ENCODE measurements at places on chromosomes 16 and 17.

- no peak for DNase-seq
Measured at GRCh38 chr17:66604376-66604775, 230.5 kb upstream of the CACNG5 start.

- DNase-seq: no peak
Measured at GRCh38 chr16:87367529-87367928, 16.0 kb downstream of the FBXO31 start.

DNA sequence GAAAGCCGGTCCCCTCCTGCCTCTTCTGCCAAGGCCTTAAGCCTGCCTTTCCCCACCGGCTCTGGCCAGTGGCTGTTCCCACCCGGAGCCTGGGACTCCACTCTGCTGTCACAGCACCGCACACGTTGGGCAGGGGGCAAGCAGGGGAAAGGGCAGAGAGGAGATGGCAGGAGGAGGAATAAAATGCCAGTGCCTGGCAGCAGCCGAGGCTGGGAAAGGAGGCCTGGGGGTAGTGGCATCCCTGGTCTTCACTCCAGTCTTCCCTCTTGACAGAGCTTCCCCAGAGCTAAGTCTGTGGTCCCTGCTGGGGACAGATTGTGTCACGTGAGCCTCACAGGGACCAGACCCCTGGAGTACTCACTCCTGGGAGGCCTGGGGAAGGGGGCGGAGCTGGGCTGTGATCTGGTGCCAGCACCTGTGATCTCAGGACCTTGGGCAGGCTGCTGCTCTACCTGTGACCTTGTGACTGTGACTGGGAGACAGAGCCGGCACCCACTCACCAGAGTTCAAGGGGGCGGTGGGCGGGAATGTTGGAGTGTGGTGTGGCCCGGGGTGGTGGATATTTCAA is 97.2 kb upstream of the GSE1 start:
- DNase-seq: no peak

GRCh38 chr16:86306811-86307513 is 203.4 kb upstream of the FOXF1 start:
- no peak for DNase-seq

- DNase-seq: peak; percentile 87
Measured at GRCh38 chr17:27805520-27806146, 5.3 kb upstream of the NOS2 start.

- DNase-seq: no peak
Measured at GRCh38 chr17:17893801-17894644, 57.2 kb upstream of the SREBF1 start.

DNA sequence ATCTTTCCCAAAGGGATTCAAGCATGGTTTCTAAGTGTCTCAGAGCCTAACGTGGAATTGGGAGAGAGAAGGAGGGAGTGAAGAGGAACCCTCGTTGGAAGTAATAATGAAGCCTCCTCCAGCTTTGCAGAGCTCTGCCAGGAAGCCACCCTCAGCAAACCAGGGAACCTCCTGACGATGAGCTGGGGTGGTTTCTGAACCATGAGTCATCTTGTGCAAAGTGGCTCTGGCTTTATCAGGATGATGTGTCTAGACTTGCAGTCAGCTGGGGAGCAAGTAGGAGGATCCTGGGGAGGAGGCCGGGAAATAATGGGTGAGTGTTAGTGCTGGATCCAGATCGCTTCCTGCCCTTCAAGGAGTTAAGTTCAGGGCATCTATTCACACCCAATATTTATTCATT is 191.7 kb upstream of the RBFOX1 start:
- no peak for DNase-seq

DNA sequence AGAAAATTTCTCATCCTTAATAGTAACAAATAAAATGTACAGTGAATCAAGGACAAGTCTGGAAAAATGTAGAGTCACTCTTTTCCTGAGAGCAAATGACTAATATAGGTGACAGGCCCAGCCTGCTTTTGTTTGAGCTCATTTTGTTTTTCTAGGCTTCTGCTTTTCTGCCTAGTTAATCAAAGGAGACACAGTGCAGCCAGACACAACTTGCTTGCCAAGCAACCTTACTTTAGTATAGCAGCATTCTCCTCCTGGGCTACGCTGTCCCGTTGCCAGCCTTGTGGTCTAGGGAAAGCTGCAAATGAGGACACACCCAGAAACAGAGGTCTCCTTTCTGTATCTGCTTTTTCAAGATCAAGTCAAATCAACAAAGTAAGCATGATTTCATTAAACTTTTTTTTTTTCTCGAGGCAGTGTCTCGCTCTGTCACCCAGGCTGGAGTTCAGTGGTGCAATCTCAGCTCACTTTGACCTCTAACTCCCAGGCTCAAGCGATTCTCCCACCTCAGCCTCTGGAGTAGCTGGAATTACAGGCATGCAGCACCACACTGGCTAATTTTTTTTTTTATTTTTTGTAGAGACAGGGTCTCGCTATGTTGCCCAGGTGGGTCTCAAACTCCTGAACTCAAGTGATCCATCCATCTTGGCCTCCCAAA is 17.2 kb downstream of the GINS3 start:
- no peak for DNase-seq

GRCh38 chr16:30761427-30761927 is 385 bp downstream of the CFAP119 start:
- peak; percentile 59 for DNase-seq

GRCh38 chr16:81467815-81468214 is 23.2 kb downstream of the CMIP start:
- DNase-seq: no peak

- DNase-seq: no peak
Measured at GRCh38 chr17:63528183-63528582, 5.0 kb downstream of the KCNH6 start.

- DNase-seq: no peak
Measured at GRCh38 chr16:46833460-46833800, 2.5 kb upstream of the C16orf87 start.

- no peak for DNase-seq
Measured at GRCh38 chr17:80270104-80270503, 9.5 kb downstream of the RNF213 start.

GRCh38 chr16:23635958-23636357 is 5.2 kb downstream of the PALB2 start:
- DNase-seq: no peak

DNA sequence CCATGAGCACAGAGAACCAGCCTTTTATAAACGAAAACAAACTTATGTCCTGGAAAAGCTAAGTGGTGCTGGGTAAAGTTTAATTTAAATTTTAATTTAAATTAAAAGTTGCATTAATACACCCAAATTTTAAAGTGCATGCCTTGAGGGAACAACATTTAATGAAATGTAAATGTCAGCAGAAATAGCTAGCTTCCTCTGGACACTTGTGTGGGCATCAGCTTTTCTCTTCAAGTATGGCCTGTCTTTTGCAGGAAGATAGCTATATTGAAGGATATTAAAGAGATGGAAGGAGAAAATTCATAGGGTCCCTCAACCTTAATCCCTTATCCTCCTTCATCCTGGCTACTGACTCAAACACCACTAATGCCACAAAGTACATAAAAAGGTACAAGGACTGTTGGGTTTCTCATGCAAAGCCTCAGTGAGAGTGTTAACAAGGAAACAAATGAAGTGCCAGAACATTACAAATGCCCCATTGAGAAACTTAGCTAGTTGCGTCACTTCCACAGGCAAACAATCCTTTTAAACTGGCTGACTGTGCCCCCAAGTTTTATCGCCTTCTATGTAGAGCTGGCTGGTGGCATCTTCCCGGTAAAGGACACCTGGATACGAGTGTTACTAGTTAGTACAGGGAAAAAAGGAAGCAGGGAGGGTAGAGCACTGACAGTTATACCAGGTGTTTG is 14.1 kb downstream of the PHF12 start:
- no peak for DNase-seq

- DNase-seq: no peak
Measured at GRCh38 chr16:18803569-18804462, 2.5 kb upstream of the ARL6IP1 start.

DNA sequence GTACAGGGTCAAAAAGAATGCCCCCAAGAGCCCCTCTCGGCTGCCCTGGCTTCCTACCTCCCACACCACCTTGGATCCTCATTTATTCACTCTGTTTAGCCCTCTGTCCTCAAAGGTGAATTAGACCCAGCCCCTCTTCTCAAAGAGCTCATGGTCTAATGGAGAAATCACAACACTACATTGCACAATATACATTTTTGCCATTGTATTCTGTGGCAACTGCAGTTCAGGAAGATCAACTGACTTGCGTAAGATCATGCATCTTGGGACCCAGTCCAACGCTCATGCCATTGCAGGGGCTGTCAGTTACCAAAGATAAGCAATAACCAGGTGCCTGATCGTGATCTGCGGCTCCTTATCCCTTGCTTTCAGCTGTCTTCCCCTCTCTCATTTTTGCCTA is 1.4 kb downstream of the KRT38 start:
- DNase-seq: no peak

DNA sequence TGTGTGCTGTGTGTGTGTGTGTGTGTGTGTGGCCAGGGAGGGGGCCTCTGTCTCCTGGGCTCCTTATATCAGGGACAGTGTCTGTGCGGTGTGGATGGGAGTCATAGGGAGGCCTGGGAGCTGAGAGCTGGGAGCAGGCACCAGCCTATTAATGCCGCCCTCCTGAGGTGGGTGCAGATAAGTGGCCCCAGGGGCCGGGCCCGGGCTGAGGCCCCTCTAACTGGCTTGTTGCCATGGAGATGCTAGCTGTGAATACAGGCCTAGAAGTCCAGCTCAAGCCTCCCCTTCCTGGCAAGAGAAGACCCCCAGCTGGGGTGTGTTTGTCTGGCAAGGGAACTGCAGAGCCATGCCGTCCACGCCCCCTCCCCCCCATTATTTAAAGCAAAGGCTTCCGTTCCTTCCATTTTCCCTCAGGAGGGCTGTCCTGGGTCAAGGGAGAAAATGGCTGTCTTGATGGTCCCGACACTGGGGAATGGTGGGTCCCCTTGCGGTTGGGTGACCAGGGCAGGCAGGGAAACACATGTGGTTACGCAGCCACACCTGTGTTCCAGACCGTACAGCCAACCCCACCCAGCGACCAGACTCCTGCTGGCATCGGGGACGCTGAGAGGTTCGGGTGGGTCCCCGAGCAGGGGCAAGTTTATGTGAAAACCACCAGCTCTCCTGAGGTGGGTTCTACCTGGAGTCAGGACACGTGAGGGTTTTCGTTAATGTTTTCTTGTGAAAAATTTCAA is 141.1 kb downstream of the MRM1 start:
- DNase-seq: no peak

DNA sequence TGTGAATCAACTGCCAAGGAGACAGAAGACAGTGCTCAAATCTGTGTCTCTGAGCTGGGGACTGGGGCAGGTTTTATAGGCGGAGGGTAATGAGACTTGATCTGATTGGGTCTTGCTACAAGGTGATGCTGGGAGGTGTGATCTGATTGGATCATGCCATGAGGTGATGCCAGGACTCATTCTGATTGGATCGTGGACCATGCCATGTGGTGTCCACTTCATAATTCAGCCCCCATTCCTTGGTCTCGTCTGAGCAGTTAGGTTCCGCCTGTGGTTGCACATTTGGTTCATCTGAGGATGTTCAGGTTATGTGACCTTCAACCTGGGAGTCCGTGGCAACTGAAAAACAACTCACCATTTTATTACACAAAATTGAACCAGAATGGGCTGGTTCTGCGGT is 41.0 kb downstream of the OTOA start:
- no peak for DNase-seq

DNA sequence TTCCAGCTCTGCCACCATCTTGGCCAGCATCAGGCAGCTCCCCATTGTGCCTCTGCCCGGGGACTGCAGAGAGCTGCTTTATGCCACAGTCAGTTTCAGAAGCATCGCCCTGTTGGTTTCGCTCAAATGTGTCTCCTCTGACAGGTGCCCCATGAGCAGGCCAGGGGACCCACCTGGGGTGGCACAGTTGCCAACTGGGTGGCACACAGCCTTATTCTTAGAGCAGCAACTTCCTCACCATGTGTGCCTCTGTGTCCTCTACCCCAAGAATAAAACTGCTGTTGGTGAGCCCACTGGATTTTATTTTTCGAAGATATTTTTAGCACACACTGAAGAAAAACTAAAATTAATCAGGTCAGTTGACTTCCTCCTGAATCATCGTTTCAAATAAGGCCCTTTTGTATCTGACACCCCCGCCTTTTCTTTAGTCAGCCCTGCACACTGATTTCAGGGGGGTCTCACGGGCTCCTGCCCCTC is 44.9 kb upstream of the CACNG5 start:
- no peak for DNase-seq

DNA sequence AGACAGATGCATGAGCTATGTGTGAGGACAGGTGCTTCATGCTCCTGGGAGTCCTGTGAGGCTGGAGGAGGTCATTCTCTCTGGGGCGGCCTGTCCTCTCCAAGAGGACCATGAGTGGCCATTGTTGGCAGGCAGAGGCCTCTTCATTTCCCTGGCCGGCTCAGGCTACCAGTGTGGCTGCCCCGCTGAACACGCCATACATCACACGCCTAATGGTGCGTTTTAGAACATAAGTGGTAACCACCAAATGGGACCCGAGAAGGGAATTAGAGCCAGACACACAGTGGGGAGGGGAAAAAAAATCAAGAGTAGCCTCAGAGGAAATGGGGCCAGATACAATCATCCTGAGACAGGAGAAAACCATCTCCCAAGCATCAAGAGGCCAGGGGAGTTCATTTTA is 140.0 kb downstream of the SPACA3 start:
- no peak for DNase-seq

DNA sequence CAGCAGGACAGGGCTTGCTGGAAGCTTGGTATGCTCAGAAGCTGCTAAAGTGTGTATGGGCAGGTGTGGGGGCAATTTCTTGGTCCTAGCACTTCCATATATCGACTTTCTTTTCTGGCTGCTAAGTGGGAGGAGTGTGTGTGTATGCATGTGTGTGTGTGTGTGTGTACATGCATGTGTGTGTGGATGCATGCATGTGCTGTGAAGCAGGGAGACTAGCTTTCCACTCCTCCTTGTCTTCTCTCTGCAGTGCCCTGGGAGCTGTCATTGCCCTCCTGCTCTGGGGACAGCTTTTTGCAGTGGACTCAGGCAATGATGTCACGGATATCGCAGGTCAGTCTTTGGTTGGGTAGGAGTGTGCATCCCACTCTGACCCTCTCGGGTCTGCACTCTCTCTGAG is 1.6 kb downstream of the HP start:
- DNase-seq: no peak

DNA sequence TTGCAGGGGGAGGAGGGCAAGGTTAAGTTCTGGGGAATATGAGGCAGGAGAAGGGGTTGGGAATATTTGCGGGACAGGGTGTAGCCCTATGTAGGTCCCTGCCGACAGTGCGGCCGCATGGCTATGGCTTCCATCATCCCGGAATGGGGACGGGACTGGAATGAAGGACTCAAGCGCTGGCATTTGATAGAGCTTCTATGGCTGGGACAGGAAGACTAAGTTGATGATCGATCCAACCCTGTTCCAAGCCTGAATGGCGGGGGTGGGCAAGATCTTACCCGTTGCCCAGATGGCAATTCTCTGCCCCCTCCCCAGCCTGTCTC is 47.1 kb downstream of the SRCIN1 start:
- no peak for DNase-seq

Data from activated CD4-positive, alpha-beta T cell treated with anti-CD3 and anti-CD28 coated beads, Interleukin-2, amount 50 U/mL, for 48 hours (primary cell).